Fibroblast of the aortic adventitia (primary cell): ENCODE measurements at places on chromosomes 11 and 22. TPM values are rescaled to one million over a fixed set of nuclear protein-coding genes. Genes with fewer than 3 reads are reported as not detected.

DNA sequence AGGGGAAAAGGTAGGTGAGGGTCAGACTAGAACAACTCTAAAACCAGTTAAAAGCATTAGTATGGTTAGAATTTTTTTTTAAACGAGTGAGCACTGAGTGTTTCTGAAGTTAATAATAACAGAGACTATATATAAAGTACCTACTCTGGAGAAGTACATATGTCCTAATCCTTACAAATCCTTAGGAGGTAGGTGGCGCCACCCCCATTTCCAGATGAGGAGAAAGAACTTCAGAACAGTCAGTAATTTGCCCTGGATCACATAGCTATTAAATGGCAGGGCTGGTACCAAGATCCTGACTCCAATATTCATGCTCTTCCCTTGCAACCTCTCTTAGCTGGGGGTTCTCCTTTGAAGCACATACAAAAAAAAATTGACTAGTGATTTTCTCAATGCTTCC, 80.5 kb downstream of the CLPB start:
- no peak for DNase-seq

DNA sequence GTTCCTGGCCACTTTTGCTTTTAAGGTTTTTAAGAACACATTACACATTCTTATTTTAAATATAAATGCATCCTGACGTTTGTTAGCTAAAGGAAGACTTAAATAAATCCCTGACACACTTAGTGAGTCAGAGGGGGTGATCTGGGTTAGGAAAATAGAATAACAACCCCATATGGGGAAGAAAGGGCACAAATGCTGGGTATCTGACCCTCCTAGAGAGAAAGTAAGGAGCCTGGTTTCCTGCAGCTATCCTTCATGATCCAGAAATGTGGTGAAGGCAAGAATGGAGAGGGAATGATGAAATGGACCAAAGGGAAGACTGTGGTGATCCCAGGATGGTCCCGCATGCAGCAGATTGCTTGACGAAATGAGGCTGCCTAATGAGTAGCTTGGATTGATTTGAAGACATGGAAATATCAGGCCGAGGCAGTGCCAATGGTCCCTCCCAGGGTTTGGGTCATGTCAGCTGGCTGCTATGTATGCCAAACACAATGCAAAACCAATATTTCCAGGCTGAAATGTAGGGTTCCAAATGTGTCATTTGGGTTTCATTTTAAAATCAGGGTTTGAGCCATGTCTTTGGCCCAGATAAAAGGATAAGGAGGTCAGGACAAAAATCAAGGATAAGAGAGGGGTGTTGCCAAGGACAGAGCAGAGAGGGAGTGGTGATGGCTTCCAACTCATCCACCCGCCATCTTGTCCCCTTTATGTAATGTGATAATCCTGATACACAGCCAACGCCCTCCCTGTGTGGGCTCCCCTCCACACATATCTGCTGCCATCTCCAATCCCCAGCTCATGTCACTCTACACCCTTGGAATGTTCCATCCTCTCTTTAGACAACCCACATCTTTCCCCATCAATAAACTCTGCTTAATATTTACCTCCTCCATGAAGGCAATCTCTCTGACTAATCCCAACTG, 135.1 kb upstream of the PITPNB start:
- peak; percentile 29 for DNase-seq

DNA sequence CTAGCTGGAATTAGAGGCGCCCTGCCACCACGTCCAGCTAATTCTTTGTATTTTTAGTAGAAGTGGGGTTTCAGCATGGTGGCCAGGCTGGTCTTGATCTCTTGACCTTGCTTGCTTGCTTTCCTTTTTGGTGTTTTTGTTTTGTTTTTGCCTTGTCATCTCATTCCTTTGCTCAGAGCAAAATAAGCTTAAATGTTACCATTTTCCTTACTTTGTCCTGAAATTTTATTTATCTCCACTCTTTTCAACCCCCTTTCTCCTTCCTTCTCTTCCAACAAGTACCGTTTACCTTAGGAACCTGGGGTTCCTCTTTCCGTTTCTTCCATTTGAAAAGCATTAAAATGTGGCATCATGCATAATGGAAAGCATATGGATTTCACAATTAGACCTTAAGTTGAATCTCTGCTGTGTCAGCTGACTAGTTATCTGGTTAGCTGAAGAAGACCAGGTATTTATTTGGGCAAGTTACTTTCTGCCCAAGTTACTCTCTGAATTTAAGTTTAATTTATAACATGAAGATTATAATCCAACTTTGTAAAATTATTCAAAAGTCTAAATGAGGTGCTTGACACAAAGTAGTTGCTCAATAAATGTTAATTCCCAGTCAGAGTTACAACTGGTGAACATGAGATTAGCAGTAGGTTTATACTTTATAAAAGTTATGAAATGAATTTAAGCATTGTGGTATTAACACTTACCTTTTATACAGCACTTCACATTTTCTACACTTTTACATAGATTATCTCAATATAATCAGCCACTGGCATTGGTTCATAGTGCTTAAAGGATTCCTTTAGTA, 69.7 kb downstream of the PRMT3 start:
- no peak for DNase-seq

DNA sequence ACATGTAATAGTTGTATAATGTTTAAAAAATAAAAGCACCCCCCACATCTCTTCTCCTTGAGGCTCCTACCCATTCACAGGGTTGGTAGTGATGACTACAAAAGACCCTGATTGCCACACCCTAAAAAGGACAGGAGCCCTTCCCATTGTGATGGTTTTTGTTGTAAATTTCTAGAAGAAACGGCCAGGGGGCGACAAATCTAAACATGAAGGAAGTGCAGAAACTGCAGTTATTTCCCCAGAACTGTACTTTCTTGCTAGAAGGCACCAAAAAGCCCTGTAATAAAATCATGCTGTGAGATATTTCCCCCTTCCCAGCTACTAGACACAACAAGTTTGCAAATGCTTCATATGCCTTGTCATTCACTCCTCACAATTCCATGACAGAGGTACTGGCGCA, 10.8 kb downstream of the PRR5L start:
- peak; percentile 69 for DNase-seq

Gene SEC14L6
- 0.09 TPM in 1 of 2 replicates, not detected in the other for total RNA-seq

DNA sequence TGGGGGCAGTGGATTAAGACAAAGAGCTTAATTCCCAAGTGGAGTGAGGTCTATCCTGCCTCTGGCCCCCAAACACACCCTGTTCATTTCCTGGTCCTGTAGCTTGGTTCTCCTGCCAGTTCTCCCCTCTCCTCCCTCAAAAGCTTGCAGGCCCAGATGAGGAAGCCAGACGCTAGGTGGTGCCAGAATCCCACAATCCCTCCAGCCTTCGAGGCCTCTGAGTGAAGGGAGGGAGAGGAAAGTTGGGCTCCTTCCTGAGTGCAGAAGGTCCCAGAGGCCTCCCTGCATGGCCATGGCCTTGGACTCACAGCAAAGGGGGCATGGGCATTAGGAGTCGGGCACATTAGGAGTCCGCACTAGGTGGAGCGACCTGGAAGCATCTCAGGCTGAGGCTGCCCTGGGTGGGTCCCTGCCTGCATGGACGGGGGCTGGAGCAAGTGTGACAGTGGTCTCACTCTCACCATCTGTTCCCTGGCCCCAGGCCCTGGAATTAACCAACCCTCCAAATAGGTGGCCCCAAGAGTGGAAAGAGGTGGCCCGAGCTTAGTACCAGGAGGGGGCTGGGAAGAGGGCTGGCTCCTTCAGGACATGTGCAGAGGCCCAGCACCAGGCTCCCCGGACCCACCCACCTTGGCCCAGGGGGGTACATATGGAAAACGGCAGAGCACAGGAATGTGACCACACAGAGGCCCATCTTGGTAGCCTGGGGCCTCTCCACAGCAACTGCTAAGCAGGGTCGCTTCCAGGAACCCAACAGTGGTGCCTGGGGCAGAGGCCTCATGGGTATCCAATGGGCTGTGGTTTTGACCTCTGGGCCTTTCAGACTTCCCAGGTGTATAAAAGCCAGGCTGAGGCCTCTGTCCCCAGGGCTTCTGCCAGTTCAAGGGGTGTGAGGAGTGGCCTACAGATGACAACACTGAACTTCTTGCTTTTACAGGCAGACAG, 5.2 kb downstream of the FXYD2 start:
- DNase-seq: peak; percentile 71

DNA sequence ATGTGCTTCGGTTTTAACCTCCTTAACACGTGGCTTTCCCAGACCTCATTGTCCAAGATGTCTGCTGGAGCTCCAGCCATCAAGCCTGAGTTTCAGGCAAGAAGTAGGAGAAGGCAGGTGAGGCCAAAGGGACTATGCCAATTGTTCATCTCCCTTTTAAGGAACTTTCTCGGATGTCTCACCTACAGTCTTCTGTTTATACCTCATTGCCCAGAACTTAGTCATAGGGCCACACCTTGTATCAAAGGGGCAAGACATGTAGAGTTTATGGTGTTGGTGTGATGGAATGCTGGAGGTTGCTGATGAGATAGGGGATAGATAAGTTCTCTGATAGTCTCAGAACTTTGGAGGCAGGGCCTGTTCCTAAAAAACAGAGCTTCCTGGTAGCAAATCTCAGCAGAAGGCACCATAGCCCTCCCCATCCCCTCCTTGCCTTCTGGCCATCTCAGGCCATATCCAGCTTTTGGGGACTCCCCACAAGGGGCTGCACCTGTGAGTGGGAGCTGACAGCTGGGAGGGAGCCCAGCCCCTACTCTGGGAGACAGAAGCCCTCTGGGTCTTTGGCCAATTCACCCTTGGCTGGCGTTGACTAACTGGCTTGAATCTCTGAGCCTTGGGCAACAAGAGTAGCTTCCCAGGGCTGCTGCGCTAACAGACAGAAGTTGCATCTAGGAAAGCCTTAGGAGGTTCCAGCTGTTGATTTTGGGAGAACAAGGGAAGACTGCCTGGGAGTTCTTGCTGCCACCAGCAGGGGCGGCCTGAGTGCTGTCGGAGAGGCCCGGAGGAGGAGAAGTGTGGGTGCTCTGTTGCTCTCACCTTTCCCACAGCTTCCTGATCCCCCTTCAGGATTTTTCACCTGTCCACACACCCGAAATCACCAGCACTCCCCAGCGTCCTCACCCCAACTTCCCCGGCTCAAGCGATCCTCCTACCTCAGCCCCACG, 149.8 kb upstream of the THY1 start:
- DNase-seq: no peak

Gene DHCR7
- 10.2 and 16.7 TPM in 2 replicates for total RNA-seq

GRCh38 chr11:3166268-3167142, 1.4 kb upstream of the OSBPL5 start:
- no peak for DNase-seq

GRCh38 chr11:74634537-74634936, 42.2 kb downstream of the POLD3 start:
- peak; percentile 63 for DNase-seq

DNA sequence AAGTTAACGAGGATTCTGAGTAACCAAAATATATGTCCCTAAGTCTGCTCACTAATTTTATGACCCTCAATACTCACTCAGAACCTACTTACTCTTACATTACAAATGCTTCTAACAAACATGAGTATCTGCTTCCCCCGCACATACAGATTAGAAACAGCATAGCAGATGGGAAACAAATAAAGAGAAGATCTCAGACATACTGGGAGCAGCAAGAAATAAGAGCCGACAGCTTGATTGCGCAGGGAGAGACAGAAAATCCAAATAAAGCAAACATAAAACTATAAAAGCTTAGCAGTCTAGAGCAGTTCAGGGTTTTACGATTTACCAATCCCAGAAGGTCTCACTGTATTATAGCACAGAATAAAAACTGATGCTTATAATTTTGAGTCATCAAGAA, 89.1 kb upstream of the DBX1 start:
- no peak for DNase-seq

- DNase-seq: no peak
Measured at GRCh38 chr22:49357661-49358440, 469.8 kb downstream of the BRD1 start.

DNA sequence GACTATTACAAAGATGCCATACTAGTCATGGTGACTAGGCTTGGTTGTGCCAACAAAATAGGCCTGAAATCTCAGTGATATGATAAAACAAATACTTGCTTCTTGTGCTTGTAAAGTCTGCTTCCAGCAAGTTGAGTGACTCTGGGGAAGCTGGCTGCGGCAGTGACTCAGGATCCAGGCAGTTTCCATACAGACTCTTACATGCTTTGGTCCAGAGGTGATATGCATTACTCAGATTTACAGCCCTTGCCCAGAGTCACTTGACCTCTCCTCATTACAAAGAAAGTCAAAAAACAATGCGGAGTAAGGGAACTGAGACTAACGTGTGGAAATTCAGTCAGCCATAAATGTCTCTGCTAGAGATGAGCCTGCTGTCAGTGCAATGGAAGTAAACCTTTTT, 387.5 kb downstream of the KCNA4 start:
- DNase-seq: no peak

Gene FOSL1
- 11.4 and 73.9 TPM in 2 replicates for total RNA-seq

Gene ASPHD2
- total RNA-seq: 2.9 and 4.2 TPM in 2 replicates

- no peak for DNase-seq
Measured at GRCh38 chr11:130146796-130147195, 12.8 kb upstream of the ST14 start.

Gene C11orf42
- not detected in 2 replicates for total RNA-seq

- DNase-seq: no peak
Measured at GRCh38 chr11:76316726-76317125, 64.2 kb downstream of the THAP12 start.

- DNase-seq: no peak
Measured at GRCh38 chr11:126329644-126330211, 25.8 kb upstream of the ST3GAL4 start.

GRCh38 chr11:73398132-73398526, 21.9 kb downstream of the RELT start:
- DNase-seq: no peak

DNA sequence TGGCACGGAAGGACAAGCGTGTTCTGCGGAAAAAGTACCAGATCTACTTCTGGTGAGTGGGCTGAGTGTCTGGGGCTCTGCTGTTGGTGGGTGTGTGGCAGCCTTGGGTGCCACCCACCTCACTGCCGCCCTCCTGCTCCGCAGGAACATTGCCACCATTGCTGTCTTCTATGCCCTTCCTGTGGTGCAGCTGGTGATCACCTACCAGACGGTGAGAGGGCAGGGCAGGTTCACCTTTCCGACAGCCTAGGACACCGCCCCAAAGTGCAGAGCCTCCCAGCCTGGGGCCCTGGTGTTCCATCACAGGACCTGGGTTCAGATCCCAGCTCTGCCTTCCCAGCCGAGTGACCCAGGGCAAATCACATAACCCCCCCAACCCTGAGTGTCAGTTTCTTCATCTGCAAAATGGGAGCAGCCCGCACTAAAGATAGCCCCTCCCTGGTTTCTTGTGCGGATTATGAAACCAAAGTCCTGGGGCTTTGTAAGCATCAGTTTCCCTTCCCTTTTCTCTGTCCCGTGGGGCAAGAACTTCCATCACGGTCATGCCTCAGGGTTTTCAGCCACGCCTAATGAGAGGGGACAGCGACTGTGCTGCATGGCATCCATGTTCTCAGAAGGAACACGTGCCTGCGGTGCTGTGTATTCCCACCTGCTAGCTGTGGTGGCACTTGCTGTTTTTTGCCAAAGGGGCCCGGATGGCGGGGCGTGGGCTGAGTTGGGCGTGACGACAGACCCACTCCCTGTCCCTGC, 9.8 kb upstream of the TAGLN start:
- DNase-seq: no peak

DNA sequence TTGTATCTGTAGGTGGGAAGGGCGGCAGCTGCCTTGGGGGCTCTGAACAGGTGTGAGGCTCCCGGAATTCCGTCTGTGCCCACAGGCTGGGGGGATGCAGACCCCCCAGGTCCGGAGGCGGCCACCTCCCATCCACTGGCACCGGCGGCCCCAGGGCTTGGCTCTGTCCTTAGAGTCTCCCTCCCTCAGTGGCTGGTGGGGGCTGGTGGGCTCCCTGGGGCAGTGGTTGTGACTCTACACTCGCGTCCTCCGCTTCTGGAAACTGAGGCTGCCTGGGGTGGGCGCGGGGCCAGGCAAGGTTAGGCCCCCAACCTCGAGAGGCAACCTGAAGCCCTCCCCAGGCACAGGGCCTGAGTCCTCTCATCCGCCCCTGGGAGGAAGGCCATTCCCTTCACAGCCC, 1305.4 kb downstream of the BRD1 start:
- DNase-seq: no peak
